Activated B cell treated with CpG ODN at 0.5 μM for 24 hours (primary cell): ENCODE measurements at places on chromosomes 1 and 21.

DNA sequence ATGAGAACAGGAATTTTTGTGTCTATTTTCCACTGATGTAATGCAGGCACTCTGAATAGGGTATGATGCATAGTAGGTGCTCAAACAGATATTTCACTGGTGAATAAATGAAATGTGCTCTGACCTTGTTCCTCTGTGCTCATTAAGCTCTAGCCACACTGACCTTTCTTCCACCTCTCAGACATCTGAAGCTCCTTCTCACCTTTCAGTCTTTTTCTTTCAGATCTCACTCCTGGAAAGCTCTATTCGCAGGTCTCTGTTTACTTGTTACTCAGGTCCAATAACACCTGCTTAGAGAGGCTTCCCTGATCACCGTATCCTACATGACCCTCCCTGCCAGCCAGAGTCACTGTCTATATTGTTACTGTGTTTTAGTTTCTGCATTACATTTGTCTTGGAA lies 59.2 kb upstream of the IVNS1ABP start:
- no peak for DNase-seq

DNA sequence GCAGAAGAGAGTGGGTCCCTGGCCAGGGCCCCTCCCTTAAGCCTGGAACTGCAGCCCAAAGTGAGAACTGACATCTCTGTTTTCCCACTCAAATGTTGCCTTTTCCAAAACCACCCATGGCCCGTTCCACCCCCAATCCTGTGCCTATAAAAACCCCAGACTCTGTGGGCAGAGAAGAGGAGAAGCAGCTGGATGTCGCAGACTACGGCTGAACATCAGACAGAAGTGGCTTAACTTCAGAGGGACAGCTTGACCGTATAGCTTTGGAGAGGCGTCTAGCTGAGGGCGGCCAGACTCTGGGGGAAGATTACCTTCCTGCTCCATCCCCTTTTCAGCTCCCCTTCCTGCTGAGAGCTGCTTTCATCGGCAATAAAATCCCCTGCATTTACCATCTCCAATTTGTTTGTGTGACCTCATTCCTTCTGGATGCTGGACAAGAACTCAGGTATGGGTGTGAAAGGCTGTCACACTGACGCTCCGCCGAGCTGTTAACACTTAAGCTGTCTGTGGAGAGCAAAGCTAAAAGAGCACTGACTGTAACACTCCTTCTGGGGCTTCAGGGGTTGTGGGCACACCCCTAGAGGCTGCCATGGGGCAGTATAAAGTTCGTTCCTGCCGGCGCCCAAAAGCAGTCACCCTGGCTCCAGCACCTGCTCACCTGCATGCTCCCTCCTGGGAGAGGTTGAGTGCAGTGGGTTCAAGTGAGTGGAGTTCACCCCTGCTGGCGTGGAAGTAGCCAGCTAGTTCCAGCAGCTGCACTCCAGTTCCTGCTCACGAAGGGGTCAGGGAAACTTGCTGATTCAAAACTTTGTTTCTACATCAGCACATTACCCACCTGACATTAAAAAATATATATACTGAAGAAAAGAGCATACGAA lies 19.6 kb upstream of the ERO1B start:
- DNase-seq: no peak

GRCh38 chr1:113975211-113975895 lies 3.9 kb upstream of the OLFML3 start:
- DNase-seq: no peak

DNA sequence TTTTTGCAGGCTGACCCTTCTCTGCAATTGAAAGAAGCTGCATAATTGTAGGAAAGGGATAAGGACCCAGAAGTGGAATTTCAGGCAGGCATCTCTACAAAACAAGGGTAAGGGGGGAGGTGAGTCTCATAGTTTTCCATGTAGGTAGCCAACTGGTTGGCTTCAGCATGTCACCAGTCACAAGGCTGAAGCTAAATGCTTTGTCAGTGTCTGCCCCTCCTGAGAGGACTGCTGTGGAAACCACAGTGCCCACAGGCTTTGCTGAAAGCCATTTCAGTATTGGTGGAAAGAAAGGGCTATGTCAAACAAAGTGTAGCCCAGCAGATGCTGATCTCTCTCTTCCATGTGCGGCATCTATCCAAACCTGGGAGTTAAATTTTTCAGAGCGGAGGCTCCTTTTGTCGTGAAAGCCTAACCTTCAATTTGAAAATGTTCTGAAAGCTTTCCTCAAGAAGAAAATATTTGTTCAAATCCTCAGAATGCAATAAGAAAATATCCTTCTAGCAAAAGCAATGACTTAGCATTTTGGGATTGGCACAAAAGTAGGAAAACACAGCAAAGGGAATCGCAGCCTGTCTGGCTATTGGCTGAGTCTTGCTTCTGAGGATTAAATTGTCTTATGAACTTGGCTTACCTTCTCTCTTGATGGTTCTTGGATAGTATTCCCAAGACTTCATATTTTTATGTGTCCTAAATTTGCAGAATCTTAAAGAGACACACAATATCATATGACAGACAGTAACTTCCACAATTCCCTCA lies 591.7 kb downstream of the PLPP3 start:
- DNase-seq: no peak

GRCh38 chr1:233376382-233377110 lies 49.0 kb downstream of the MAP3K21 start:
- DNase-seq: no peak

GRCh38 chr1:111271464-111271801 lies 19.2 kb upstream of the CHIA start:
- DNase-seq: no peak

- no peak for DNase-seq
Measured at GRCh38 chr1:7227654-7228053, 442.4 kb downstream of the CAMTA1 start.

DNA sequence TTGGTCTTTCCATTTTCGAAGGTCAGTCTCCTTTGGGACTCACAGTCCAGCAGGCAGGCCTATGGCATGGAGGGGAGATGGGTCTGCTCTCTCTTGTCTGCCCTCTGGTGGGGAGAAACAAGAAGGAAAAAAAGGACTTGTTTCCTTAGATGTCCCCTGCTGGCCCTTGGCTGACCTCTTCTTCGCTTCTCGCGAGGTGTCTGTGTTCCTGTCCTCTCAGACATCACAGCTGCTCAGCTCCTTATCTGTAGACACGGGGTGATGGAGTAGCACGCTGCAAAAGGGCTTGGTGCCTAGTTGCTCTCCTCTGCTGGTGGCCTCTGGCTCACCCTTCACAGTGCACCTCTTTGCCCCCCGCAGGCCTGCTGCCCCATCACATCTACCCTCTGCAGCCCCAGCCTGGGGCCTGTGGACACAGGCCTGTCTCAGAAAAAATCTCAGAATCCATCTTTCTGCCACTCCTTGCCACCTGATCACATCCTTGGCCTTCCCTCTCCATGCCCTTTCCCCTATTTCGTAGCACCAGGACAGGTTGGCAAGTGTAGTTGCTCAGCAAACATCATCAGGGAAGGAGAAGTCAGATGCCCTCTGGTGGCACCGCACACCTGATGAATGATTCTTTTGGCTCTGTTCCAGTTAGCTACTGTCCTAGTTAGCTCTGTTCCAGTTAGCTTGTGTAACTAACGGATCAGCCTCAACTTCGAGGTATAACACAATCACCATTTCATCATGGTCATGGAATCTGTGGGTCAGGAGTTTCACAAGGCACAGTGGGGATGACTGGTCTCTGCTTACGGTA lies 18.7 kb upstream of the AK2 start:
- DNase-seq: no peak

DNA sequence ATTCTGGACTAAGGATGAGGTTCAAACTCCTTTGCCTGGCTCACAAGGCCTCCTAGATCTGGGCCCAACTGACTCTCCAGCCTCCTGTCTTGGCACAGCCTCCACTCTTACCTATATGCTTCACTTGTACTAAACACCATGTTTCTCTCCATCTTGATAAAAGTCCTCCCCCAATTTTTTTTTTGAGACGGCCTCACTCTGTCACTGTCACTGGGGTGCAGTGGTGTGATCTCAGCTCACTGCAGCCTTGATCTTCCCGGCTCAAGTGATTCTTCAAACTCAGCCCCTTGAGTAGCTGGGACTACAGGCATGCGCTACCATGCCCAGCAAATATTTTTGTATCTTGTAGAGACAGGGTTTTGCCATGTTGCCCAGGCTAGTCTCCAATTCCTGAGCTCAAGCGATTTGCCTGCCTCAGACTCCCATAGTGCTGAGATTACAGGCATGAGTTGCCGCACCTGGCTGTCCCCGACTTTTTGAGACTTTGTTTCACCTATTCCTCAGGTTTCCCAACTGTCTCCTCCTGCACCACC lies 39.7 kb downstream of the CD34 start:
- no peak for DNase-seq

DNA sequence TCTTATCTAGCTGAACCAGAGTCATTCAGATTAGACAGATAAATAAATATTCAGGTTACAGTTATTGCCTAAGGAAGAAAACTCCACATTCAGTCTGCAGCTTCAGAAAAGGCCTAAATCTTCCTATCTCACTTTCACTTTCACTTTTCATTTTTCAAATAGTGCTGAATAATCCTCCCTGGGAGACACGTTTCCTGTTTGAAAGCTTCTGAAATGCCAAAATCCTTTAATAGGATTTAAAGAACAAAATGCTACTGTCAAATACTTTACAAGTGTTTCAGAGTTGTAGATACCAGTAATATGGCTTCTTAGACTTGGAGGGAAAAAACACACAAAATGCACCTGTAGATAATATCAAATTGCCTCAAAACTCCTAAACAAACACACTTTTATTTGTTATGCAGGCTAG lies 3.9 kb downstream of the PSMB2 start:
- DNase-seq: no peak

DNA sequence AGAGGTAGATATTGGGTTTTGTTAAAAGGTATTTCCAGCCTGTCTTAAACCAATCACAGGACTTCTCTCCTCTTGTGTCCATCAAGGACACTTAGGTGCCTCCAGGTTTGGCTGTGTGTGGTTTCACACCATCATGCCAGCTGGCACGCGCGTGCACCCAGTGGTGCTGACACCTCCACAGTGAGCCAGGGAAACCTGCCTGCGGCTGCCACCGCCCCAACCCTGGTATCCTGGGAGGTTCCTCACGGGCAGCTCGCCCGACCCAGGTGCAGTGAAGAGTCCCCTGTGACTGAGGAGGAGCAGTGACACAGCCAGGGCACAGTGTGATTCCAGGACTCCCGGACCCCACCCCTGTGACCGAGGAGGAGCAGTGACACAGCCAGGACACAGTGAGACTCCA lies 13.2 kb upstream of the COL6A2 start:
- DNase-seq: no peak

DNA sequence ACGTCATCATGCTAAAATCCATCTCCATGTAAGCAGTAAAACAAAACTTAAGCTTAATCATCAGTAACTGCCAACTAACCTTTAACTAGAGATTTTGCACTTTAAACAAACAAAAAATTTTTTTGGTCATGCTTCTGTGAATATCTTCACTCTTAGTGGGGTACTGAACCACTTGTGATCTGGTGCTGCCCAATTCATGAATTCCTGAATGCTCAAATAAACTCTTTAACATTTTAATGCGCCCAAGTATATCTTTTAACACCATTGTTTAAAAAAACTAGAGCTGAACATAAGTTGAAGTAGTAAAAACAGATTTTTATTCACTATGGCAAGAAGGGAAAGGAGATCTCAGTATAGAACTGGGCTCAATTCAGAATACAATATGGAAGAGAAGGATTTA lies 196.9 kb upstream of the USP24 start:
- no peak for DNase-seq

DNA sequence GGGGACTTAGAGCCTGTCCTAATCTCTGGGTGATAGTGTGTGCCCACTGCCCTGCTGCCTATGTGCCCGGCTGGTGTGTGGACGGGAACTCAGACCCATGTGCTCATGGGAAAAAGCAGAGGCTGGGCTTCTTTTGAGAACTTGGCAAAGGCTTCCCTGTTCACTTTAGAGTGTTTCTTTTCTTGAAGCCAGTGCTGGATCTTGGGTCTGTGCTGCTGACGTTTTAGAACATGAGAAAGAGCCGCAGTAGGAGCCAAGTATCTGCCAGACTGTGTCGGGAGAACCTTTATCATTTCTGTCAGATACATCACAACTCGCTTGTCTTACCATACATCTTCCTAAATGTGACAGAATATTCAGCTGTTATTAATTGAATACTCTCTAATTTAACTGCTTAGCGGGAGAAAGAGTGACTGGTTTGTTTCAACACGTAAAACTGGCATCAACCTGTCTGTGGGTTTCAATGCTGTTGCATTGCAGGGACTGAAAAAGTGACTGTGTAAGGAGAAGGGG lies 195.2 kb downstream of the PBX1 start:
- no peak for DNase-seq

DNA sequence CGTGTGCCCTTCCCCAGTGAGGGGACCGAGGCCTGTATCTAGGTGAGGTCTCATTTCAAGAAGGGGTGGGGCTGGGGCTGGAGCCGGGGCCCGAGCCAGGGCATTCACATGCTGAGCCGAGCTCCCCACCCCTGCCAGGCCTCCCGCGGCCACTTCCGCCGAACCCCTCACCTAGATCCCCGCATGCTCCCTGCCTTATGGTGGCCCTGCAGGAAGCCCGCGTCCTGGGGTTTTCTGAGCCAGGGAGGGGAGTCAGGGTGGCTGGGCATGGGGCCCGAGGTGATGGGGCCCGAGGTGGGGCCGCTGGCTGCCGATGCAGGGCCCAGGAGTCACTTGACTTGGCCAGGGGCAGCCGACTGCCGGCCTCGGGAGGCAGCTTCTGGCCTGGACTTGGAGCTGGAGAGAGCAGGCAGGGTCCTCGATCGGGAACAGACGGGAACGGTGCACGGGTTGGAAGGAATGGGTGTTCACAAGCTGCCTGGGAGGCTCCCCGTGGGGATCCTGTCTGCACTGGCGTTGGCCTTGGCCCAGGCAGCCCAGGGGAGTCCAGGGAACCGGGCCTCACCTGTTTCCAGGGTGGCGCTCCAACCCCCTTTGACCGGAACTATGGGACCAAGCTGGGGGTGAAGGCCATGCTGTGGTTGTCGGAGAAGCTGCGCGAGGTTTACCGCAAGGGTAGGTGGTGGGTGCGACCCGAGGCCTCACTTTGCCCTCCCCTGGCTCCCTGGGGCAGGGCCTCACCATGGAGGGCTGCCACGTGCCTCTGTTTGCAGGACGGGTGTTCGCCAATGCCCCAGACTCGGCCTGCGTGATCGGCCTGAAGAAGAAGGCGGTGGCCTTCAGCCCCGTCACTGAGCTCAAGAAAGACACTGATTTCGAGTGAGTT lies 13.6 kb downstream of the CFAP410 start:
- DNase-seq: no peak

- DNase-seq: no peak
Measured at GRCh38 chr21:41973861-41974751, 20.3 kb upstream of the C2CD2 start.

- DNase-seq: no peak
Measured at GRCh38 chr1:159675046-159675445, 39.3 kb downstream of the CRP start.

DNA sequence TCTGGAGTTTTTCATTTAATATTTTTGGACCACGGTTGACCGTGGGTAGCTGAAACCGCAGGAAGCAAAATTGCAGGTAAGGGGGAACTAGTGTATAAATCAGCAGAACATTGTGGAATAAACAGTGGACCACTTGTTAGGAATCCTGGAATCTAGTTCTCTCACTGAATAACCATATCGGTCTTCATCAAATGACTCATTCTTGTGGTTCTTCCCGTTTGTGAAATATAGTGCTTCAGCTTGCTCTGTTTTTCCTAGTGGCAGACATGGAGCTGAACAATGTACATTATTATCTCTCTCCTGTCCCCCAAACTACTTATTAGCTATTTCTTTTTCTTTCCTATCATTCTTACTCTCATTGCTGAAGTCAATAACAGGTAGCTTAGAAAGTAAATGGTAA lies 61.9 kb downstream of the HSPA13 start:
- DNase-seq: no peak

GRCh38 chr1:178960482-178961240 lies 65.0 kb upstream of the FAM20B start:
- no peak for DNase-seq

- no peak for DNase-seq
Measured at GRCh38 chr1:186617926-186618325, 62.3 kb downstream of the PTGS2 start.
